ENCODE measurements at places on chromosomes 12 and 14. TPM values are rescaled to one million over a fixed set of nuclear protein-coding genes. Genes with fewer than 3 reads are reported as not detected.

Gene NPFF
- total RNA-seq = not detected

- peaks cover 16% of the 10 kb centered on the region for H3K4me1 ChIP-seq
- H3K27ac ChIP-seq = no peak overlapping the region
- no peaks in the 10 kb centered on the region for H3K36me3 ChIP-seq
Measured at GRCh38 chr12:12791756-12792369, 6.4 kb downstream of the APOLD1 start.

DNA sequence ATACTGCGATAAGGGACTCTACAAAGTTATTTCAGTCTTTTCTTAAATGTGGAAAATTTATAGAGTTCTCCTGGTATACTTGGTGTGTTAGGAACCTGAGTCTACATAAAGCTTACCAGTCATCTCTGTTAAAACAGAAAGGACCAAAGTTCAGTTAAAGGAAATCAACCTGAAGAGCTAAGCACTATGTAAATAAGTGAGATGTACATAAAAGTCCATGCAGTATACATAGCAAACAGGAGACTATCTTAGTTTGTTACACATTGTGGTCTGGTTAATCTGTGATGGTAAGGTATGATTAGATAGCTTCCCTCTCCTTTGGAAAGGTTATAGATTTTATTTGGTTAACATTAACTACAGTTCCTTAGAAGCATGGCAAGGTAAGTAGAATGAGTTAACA lies 75.9 kb downstream of the ATP2B1 start:
- H3K27me3 ChIP-seq = no peaks in the 10 kb centered on the region
- no peak overlapping the region for H3K4me3 ChIP-seq
- DNase-seq = no peak

DNA sequence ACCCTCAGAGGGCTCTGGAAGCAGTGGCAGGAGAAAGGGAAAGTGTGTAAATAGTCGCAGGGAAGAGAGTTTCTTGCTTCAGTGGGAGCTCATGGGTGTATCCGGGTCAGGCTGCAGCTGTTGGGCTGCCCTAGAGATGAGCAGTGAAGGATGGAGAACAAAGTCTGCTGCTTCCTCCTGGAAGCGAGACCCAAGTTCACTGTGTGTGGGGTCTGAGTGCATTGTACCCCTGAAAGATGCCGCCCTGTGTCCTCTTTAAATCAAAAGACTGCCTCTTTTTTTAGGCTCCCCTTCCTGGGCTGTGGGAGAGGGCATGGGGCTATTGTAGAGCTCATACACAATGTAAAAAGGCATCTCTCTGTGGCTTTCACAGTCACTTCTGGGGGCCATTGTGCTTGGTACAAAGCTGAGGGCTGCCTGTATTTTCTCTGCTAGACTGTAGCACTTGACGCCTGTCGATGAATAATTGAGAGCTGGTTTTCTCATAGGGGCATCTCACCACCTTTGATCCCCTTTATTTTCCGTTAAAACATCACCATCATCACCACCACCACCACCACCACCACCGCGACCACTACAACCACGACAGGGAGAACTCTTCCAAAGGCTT lies 16.7 kb downstream of the CHST11 start:
- H3K4me3 ChIP-seq = peak overlapping the region; percentile 69
- H3K27ac ChIP-seq = peak overlapping the region; percentile 79
- peak; percentile 53 for DNase-seq
- H3K4me1 ChIP-seq = peaks cover 77% of the 10 kb centered on the region
- H3K27me3 ChIP-seq = no peaks in the 10 kb centered on the region

DNA sequence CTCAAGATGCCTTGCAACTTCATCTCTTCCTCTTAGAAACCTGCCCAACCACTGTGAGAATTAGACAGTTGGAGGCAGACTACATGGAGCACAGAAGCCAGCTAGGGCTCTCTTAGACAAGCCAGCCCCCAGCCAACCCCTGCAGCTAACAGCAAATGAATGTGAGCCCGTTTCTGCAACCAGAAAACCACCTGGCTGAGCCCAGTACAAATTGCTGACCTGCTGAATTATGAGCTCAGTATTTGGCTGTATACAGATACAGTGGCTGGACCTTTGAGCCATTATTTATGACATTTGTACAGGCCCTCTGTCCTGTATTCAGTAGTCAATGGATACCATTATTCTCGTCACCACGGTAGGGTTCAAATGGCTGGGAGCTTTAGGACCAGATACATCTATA lies 112.9 kb downstream of the TBX5 start:
- H3K27me3 ChIP-seq = peaks cover 2% of the 10 kb centered on the region
- H3K36me3 ChIP-seq = no peaks in the 10 kb centered on the region
- no peak for DNase-seq
- H3K4me1 ChIP-seq = no peaks in the 10 kb centered on the region
- H3K27ac ChIP-seq = no peak overlapping the region
- H3K4me3 ChIP-seq = no peak overlapping the region

- peaks cover 5% of the 10 kb centered on the region for H3K4me1 ChIP-seq
- H3K27me3 ChIP-seq = no peaks in the 10 kb centered on the region
- H3K4me3 ChIP-seq = no peak overlapping the region
- DNase-seq = peak; percentile 15
Measured at GRCh38 chr12:131942671-131943070, 7.1 kb upstream of the EP400 start.

DNA sequence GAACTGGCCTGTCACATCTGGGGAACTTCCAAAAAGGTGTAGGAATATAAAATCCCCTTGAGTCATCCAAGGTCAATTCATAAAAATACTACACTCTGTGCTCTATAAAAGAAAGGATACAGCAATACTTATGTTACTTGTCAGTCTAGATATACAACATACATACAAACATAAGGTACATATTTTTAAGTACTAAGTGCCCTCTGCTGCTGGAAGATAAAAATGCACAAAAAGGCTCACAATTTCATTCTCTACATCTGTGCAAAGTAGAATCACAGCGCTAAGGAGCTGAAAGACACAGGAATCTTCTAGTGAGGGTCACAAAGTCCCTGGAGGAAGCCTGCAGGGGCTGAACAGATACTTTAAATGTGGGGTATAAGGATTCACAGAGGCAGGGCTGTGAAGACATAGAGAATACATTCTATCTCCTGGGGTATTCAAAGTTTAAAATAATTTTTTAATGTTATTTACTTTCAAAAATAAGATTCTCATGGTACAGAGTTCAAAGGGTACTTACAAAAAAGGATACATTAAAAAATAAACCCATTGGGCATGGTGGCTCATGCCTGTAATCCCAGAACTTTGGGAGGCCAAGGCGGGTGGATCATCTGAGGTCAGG lies 10.2 kb upstream of the GOLGA5 start:
- H3K36me3 ChIP-seq = no peaks in the 10 kb centered on the region
- peaks cover 11% of the 10 kb centered on the region for H3K4me1 ChIP-seq
- H3K27ac ChIP-seq = no peak overlapping the region
- H3K4me3 ChIP-seq = no peak overlapping the region
- DNase-seq = no peak
